ENCODE measurements at places on chromosomes 12 and 14. TPM values are rescaled to one million over a fixed set of nuclear protein-coding genes. Genes with fewer than 3 reads are reported as not detected.

GRCh38 chr12:1234073-1234472 is 243.1 kb downstream of the ERC1 start:
- DNase-seq: no peak

DNA sequence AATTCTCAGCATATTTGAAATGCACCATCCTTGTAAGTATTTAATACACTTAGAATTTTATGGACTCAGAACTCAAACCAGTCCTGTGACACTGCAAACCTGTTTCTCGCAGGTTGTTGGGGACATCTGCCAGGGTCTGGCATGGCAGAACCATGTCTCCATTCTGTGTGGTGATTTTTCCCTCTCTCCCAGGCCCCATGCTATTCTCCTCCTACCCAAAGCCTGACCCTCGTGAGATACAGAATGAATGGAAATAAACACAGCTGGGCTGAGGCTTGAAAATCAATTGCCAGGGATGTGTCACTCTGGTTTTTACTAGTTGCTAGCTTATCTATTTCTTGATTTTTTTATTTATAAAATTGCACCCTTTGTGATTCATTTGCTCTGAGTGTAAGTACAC is 19.8 kb downstream of the TPH2 start:
- DNase-seq: no peak

DNA sequence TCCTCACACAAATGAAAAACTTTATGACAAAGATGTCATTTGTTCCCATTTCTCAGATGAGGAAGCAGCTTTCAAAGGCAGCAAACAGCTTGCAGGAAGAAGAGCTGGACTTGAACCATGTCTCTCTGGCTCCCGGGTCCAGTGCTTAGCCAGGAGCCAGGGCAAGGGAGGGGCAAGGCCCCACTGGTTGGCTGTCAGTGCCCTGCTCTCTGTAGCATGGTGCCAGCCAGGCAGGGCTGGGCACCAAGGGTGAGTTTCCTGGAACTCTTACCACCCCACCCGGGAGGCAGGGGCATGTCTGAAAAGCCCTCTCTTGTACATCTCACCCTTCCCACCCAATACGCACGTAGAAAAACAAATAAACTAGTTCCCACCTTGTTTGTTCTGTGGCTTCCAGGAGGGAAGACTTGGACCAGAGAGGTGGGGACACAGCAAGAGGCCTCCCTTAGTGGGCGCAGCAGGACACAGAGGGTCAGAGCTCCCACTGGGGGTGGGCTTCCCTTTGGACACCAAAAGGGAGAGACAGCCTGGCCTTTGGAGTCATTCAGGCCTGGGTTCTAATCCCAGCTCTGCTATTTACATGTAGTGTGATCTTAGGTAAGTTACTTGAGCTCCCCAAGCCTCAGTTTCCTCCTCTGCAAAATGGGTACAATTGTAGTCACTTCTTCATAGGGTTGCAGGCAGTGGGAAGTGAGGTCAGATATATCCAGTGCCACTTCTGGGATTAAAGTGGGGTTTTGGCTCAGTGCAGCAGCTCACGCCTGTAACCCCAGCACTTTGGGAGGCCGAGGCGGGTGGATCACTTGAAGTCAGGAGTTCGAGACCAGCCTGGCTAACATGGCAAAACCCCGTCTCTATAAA is 17.2 kb downstream of the TRPV4 start:
- no peak for DNase-seq

GRCh38 chr14:90383731-90384542 is 12.9 kb upstream of the CALM1 start:
- DNase-seq: peak; percentile 60

DNA sequence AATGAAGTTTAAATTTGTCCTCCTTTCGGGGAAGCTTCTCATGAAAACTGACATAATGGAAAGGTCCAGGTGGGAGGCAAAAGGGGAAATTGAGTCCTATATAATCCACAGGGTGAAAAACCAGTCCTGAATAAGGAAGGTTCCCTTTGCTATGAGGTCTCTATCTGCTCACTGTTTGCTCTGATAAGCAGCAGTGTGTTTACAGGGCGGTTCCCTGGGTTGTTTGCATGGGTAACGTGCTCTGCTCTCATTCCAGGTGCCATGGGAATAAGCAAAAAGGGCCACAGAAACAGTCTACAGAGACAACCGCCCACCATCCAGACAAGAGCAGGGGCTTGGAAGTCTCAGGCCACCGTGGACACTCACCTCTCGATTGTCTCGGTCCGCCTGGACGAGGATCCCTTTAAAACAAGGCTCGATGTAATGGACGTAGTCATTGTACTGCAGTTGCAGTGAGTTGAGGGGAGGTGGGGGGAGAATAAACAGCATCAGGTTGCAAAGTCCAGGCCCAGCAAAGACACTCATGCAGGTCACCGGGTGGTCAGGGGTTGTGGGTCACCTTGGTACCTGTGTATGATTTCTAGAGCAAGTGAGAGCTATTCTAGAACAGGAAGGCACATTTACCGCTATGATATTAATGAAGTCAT is 32.7 kb downstream of the CACNA2D4 start:
- no peak for DNase-seq

DNA sequence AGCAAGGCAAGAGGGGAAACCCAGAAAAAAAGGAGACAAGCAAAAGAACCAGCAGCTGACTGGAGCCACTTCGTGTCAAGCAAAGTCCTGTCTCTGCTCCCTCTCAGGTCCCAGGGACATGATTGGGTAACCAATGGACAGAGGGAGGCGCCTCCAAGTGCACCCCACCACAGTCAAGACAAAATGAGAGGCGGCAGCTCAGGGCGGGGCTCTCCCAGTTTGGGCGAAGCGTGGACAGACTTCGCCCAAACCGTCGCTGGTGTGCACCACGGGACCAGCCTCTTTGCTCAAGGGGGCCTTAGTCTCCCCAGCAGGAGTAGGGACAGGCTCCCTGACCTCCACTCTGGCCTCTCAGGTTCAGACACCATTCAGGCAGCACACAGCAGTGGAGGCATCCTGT is 1.5 kb upstream of the BEGAIN start:
- DNase-seq: no peak

GRCh38 chr14:78242086-78242485 is 71.9 kb downstream of the NRXN3 start:
- no peak for DNase-seq

DNA sequence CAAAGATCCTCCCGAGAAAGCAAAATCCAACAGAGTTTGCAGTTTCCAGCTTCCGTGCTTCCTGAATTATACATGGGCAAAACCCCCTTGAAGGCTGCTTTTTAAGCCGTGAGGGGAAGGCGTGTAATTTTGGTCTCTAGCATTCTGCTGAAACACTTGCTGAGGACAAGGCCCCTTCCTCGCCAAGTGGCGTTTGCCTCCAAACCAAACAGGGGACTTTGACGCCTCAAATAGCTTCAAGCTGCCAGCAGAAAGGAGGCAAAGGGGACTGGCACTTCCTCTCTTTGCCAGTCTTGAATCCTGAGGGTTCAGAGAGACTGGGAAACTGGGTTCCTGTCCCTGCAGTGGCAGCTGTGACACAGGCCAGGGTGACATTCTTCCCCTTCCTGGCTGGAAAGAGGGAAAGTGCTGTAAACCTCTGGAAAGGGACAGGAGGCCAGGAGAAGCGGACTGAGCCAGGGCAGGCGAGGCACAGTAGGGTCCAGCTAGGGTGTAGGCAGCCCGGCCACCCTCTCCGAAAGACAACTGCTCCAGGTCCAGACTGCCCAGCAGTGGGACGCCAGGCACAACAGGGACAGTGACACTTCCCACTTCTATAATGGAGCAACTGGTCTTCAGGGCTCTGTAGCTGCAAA is 96.2 kb upstream of the MED13L start:
- no peak for DNase-seq

DNA sequence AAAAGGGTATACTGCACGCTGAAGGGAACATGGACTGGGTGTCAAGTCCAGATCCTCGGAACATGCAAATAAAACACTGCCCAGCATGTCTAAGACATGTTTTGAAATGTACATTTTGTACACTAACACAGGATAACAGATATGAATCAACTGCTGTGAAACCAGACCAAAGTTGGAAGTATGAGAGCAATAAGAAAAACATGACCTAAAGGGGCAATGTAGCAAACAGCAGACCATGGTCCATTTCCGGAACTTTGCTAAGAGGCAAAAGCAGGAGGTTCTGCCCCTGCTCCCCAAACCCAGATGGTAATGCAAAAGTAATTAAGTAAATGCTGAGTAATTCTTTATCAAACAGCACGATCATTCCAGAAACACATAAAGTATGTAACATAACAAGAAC is 125.2 kb downstream of the SLC25A21 start:
- DNase-seq: no peak

The C12orf54 gene
- total RNA-seq: not detected

The SLC25A21 gene
- total RNA-seq: 7.1 TPM

The NOPCHAP1 gene
- 54.1 TPM for total RNA-seq

The NOC4L gene
- 36.9 TPM for total RNA-seq
